Stimulated activated CD8-positive, alpha-beta memory T cell treated with anti-CD3 and anti-CD28 coated beads, Interleukin-7, amount 100 ng/mL, for 48 hours (primary cell): ENCODE measurements at places on chromosomes 1 and 21.

- no peak for DNase-seq
Measured at GRCh38 chr21:22516230-22516629, 1518.0 kb downstream of the NCAM2 start.

DNA sequence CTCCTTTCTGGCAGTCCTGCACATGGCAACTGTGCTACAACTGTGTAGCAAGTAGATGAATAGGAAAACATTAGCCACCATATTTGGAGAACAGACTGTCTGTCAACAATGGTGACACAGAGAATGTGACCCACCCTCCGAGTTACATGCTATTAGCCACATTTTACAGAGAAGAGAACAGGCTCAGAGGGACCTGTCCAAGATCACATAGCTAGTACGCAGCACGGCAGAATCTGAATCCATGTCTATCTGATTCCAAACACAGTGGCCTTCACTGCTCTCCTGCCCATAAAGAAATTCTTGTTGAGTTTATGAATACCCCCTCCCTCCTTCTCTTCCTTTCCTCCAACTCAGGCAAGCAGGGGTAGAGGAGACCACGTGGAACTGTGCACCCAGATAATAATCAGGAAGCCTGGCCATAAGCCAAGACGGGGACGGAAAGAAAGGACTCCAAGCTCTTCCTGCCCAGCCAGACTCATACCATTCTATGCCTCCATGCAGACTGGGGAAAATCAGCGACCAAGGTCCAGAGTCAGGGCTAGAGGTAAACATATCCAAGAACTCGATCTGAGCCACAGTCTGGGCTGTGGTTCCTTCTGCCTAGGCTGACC, 78.8 kb downstream of the TRABD2B start:
- DNase-seq: no peak

DNA sequence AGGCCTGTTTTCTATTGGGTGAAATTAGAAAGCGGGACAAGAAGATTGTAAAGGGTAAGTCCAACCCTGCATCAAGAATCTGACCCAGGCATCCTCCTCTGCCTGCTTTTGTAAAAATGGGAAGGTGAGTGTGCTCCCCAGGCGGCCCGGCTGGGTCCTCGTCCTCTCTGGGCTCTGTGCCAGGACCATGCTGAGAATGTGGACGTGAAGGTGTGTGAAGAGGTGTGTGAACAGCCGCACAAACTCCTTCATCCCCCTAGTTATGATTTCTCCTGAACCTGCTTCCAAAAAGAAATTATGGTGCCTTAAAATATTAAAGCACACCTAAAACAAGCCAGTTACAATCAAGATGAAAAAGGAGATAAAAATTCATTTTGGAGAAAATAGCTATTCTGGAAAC, 185.7 kb downstream of the IGSF21 start:
- DNase-seq: no peak

GRCh38 chr21:26425576-26425975, 147.5 kb downstream of the CYYR1 start:
- no peak for DNase-seq

DNA sequence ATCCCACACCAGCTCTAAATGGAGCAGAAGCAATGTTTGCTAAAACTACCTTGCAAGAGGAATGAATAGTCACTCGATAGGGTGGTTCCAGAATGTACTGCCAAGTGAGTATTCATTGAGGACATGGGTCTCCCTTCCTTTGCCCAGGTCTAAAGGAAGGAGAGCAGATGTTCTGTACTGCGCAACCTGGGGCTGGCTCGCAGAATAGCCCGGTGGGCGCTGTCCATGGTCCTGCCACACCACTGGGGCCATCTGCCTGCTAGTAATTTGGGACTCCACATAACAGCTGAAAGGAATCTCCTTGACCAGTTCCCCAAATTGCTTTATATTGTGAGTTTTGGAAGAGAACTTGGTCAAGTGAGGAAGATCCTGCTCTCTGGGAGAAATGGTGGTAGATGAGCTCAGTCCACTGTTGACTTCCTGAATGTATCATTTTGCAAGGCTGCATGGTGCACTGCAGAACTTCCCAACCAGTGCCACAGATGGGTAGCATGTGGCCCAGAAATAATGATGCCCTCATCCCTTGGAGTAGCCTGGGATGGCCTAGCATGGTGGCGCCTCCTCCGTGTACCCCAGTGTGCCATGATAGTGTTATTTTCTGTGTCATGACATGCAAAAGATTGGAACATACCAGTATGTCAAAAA, 5.7 kb downstream of the SLC6A17 start:
- no peak for DNase-seq

- DNase-seq: no peak
Measured at GRCh38 chr1:41622859-41623732, 138.6 kb upstream of the EDN2 start.

GRCh38 chr1:182731852-182732575, 47.6 kb upstream of the RGS8 start:
- DNase-seq: no peak

DNA sequence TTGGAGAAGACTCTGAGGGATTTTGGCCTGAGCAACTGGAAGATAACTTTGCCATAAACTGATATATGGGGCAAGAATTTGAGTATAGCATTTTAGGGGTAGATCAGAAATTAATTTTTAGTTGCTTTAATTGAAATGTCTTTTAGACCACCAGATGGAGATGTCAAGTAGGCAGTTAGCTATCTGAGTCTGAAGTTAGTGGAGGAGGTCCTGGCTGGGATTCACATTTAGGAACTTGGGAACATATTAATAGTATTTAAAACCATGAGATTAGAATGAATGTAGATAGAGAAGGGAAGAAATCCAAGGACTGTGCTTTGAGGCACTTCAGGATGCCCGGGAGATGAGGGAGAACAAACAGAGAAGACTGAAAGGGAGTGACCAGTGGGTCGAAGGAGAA, 32.6 kb downstream of the SLC44A3 start:
- DNase-seq: no peak

DNA sequence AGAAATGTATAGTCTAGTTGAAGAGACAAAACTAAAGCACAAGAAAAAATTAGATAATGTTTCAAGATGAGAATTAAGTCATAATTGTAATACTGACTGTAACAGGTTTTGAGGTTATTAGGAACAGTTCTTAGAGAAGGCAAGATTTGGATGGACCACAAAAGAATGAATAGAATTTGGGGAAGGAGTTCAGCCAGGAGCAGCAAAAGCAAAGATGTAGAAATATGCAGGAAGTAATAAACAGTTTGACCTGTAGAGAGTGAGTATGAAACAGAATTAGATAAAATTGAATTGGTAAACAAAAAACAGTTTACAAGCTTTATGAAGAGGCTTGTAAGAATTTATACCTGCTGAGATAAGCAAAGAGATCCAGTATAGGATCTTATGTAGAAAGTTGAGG, 16.3 kb downstream of the VPS45 start:
- DNase-seq: no peak

- DNase-seq: no peak
Measured at GRCh38 chr1:36874271-36875060, 159.8 kb downstream of the GRIK3 start.

GRCh38 chr21:41815652-41816582, 49.1 kb upstream of the RIPK4 start:
- no peak for DNase-seq

- no peak for DNase-seq
Measured at GRCh38 chr1:197838836-197839235, 63.6 kb upstream of the DENND1B start.

- no peak for DNase-seq
Measured at GRCh38 chr1:229627003-229627402, 956 bp downstream of the URB2 start.

- DNase-seq: no peak
Measured at GRCh38 chr1:240709676-240710075, 97.7 kb upstream of the GREM2 start.

DNA sequence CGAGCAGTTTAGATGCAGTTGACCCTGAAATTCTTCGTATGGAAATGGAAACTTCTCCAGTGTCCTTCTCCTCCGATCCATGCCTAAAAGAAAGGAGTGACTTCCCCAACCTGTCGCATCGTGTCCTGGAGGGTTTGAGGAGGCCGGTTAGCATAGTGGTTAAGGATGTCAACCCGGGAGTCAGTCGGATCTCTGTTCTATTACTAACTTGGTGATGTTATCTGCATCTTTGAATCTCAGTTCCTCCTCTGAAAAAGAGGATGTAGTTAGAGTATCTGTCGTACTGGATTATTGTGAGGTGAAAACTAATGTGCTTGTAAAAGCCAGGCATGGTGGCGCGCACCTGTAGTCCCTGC, 684 bp downstream of the ZBTB8B start:
- no peak for DNase-seq

DNA sequence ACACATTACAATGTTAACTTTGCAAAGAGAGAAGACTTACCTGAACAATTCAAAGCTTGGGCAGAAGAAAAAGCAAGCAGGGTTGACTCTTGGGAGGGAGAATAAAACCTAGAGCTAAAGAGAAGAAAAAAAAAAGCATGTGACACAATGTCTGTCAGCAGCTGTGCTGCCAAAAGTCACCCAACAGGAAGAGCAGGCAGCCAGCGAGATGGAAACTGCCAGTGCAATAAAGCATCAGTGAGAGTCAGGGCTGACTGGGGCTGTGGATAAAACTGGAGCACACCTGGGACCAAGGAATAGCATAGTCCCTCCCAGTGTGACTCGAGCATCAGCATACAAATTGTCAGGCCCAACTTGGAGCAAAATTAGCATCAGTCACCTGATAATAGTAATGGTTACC, 65.0 kb upstream of the SLC22A15 start:
- no peak for DNase-seq

DNA sequence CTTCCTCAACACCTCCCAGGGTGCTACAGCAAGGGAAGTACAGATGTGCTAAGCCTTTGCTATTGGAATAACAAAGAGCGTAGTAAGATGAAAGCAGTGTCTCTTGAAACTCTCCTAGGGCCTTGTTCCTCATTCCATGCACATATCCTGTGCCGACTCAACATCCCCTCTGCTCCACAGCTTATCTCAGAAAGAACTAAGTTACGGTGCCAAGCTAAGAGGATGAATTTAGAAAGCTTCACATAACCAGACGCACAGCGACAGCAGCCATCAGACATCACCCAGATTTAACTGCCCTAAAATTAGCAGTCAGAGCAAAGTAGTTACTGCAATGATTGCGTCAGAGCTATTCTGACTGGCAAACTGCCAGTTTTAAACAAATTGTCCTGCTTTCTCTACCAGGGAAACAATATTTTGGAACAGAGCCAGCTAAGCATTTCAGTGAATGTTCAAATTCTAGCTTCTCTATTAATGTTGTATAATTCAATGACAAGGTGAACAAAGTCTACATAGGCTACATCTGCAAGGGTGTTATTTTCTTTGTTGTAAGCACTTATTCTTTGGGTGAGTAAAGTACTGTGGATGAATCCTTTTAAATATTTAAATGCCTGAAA, 9.5 kb downstream of the SIPA1L2 start:
- no peak for DNase-seq

DNA sequence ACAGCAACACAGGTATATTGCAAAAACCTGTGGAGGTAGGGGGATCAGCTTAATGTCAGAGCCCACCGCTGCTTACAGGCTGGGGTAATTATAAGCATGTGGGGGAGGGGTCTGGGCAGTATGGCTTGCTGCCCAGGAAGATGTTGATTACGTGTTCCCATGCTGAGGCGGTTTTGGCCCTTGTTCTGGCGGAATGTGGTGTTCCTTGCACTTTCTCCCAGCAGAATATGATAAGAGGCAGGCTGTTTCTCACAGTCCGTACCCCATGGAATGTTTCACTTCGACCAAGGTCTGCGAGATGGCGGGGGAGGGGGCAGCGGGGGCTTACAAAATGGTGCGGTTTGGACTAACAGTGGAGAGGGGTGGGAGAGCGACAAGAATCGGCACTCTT, 9.8 kb upstream of the HPCAL4 start:
- no peak for DNase-seq

DNA sequence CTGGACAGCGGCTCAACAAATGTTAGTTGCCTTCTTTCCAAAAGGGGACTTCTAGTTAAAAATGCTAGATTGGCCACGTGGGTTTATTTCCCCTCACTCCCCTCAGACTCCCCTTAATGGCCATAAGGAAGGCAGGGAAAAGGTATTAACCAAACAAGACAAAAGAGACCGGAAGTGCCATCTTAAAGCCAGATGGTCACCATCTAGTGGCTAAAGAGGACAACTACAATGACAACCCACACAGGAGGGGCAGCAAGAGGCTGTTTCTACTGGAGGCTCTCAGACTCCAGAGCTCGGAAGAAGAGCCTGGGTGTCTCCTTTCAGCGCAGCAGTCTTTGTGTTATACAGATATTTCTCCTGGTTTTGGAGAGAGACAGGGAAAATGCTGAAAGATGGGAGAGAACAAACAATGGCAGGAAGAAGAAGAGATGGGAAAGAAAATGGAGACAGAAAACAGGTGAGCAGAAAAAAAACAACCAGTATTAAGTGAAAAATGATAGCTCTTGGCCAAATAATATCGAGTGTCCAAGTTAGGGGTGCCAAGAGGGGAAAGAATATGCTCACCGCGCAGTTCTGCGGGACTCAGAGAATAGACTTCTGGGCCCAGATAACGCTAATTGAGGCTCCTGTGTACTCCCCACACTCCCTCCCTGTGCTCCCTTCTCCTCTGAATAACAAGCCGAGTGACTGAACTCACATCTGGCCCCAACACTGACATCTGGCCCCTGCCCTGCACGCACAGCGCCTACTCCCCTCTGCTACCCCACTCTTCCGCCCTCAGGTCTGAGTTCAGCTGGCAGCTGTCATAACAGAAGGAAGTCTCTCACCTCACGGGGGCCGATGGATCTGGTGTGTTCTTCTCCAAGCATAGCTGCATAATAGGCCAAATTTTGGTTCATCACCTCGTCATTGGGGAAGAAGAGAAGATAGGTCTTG, 9.6 kb downstream of the P3H1 start:
- no peak for DNase-seq

DNA sequence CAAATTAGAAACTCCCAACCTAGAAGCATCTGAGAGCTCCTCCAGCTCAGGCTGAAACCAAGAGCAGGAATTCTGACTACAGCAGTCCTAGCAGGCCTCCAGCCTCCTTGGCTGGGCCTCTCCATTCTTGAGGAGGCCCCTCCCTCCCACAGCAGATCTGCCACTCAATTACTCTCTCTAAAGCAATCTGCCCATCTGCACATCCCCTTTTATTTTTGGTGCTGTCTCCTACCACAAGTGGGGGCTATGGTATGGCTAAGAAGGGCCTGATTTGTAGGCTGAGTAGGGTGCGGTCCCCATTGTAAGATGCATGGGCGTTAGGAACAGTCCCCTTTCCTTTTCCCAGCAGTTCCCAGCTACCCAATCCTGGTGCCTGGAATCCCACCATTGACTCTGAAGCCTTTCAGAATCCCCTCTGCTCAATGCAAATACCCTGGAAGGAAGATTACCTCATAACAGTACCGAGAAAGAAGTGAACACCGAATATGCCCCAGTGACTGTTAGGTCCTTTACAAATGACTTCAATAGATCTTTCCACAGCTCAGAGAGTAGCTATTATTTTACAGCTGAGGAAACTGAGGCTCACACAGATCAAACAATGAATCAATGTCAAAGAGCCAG, 11.6 kb upstream of the TTC39A start:
- DNase-seq: no peak

GRCh38 chr1:57411262-57411661, 12.6 kb downstream of the DAB1 start:
- DNase-seq: no peak

DNA sequence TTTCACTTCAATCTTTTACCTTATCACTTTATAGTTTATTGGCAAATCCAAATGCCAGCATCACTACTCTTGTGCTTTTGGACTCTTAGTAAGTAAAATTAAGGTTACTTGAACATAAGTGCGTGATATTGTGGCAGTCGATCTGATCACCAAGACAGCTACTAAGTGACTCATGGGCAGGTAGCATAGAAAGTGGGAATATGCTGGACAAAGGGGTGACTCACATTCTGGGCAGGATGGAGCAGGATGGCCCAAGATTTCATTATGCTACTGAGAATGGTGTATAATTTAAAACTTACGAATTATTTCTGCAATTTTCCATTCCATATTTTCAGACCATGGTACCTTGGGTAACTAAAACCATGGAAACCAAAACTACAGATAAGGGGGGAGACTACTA, 120.2 kb downstream of the ROR1 start:
- no peak for DNase-seq
